Activated CD8-positive, alpha-beta memory T cell treated with anti-CD3 and anti-CD28 coated beads for 1 hour (primary cell): ENCODE measurements at places on chromosomes 2 and 18.

DNA sequence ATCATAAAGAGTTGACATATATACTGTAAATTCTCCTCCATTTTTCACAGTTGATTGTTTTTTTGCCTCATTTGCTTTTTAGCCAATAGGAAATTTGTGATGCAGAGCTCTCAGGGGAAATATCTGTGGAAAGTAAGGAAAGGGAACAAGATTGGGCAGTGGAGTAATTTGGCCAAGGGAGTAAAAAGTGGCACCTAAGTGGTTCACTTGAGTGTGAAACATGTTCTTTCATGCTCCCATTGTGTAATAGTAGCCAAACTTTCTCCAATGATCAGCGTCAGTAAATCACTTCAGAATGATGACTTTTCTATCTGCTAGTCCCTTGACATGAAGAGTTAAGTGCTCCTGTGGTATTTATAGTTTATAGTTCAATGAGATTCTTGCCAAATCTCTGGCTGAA is 141.9 kb upstream of the KCNJ3 start:
- DNase-seq, result no peak

- no peak for DNase-seq
Measured at GRCh38 chr2:222241128-222241870, 57.5 kb downstream of the PAX3 start.

GRCh38 chr2:100110614-100111000 is 31.8 kb downstream of the AFF3 start:
- no peak for DNase-seq

DNA sequence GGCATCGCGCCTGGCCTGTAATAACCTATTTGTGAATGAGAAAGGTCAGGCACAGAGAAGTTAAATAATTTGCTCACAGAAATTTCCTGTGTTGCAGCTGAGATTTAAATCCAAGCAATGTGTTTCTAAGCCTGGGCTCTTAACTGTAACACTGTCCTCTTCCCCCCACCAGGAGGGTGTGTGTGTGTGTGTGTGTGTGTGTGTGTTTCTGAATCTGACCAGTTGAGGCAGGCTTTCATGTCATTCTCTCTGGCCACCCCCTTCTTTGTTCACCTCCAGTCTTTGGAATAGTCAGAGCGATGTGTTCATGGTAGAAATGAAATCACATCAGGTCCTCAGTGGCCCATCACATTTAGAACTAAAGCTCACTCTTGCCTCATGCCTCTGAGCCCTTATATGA is 81.2 kb downstream of the NEDD4L start:
- DNase-seq, result no peak

DNA sequence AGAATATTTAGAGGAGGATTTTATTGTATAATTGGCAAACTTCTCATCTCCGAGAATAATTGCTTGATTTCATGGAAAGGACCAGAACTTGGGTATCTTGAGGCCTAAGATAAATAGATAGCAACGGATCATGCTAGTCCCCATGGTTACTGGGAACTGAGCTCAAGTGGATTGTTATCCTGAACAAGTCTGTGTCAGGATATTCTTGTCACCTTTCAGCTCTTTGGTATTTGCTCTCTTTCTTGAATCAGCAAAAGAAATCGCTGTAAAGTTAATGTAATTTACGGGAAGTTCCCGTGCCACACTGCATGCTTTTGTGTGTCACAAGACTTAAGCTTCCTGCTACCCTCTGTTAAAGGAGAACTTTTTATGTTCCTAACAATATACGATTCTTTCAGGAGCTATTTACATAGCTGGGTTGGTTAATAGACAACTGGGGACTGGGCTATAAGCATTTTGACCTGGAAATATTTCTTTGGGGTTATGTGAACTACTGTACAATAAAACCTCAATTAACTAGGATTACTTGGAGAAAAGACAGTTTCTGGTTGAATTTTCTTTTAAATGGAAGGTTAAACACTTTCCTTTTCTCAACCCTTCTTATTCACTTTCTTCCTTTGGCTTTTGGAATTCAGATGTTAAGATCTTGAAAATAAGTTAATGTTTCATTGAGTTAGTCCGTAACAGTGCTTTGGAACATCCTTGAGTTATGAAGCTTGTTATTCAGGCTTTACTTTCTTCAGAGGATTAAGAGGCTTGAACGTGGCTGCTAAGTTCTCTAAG is 151.2 kb downstream of the FMNL2 start:
- no peak for DNase-seq
